K562 (cell line): ENCODE measurements at places on chromosomes 2 and 18. TPM values are rescaled to one million over a fixed set of nuclear protein-coding genes. Genes with fewer than 3 reads are reported as not detected.

GRCh38 chr2:157459486-157459885 is 15.6 kb upstream of the CYTIP start:
- DNase-seq: no peak
- no peak overlapping the region for H3K27ac ChIP-seq
- no peaks in the 10 kb centered on the region for H3K36me3 ChIP-seq
- no peaks in the 10 kb centered on the region for H3K4me1 ChIP-seq
- H3K4me3 ChIP-seq: no peak overlapping the region
- no peaks in the 10 kb centered on the region for H3K27me3 ChIP-seq

DNA sequence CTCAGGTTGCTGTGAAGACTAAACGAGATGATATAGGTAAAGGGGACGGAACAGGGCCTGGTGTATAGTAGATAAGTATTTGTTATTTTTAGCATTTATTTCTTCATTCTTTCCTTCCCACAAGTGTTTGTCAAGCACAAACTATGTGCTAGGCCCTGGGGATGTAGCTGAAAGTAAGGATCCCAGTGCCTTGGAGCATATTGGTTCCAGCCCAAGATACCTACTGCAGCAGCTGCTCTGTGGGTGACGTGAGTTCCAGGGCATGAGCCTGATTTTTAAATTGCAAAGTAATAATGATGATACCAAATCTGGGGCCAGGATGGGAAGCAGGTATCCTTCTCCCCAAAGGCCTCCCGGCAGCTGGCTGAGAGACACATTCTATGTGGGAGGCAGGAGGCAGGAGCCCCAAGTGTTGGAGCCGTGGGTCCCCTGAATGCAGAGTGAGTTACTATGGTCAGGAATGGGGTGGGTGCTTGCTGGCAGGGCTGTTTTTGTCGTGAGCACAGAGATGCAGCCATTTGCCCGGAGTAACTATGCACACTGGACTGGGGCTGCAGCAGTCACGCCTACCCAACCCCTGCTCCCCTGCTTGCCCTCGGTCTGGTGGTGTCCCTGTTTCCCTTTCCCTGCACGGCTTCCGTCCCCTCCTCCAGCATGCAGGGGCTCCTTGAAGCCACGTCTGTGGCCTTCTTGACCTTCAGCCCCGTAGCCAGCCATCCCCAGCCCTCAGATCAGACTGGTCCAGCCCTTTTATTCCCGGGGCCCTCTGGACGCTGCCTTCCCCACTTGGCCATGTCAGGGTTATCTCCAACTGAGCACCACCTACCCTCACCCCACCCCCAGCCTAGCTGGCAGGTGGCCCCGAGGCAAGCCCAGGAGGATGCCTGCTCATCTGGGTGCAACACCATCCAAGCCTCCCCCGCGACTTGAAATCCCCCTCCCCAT is 52.4 kb downstream of the INHBB start:
- no peaks in the 10 kb centered on the region for H3K4me1 ChIP-seq
- no peak for DNase-seq
- H3K27me3 ChIP-seq: peaks cover 68% of the 10 kb centered on the region
- H3K27ac ChIP-seq: no peak overlapping the region

- no peak overlapping the region for H3K27ac ChIP-seq
- DNase-seq: no peak
- no peak overlapping the region for H3K4me3 ChIP-seq
Observed at GRCh38 chr2:141242008-141242407, 888.8 kb downstream of the LRP1B start.

- no peak overlapping the region for H3K27ac ChIP-seq
- DNase-seq: no peak
- no peak overlapping the region for H3K4me3 ChIP-seq
Observed at GRCh38 chr18:3056311-3056710, 43.4 kb upstream of the LPIN2 start.

- H3K36me3 ChIP-seq: no peaks in the 10 kb centered on the region
- no peaks in the 10 kb centered on the region for H3K27me3 ChIP-seq
- no peak overlapping the region for H3K27ac ChIP-seq
Observed at GRCh38 chr2:162258169-162258568, 14.9 kb upstream of the FAP start.

DNA sequence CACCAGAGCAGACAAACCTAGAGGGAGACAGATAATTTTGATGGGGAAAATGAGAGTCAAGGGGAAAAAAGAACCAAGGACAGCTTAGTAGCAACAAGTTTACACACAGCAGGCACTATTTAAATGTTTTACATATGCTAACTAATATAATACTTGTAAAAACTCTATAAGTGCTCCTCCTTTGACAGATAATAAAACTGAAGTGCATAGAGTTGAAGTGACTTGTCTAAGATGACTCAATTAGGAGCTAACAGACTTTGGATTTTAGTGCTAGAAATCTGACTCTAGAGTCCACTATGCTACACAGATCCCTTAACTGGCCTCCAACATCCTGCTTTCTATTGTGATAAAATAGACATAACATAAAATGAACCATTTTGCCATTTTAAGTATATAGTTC is 506.9 kb downstream of the SATB2 start:
- no peak overlapping the region for H3K27ac ChIP-seq
- H3K4me1 ChIP-seq: no peaks in the 10 kb centered on the region
- no peak overlapping the region for H3K4me3 ChIP-seq
- H3K36me3 ChIP-seq: no peaks in the 10 kb centered on the region
- H3K27me3 ChIP-seq: no peaks in the 10 kb centered on the region

DNA sequence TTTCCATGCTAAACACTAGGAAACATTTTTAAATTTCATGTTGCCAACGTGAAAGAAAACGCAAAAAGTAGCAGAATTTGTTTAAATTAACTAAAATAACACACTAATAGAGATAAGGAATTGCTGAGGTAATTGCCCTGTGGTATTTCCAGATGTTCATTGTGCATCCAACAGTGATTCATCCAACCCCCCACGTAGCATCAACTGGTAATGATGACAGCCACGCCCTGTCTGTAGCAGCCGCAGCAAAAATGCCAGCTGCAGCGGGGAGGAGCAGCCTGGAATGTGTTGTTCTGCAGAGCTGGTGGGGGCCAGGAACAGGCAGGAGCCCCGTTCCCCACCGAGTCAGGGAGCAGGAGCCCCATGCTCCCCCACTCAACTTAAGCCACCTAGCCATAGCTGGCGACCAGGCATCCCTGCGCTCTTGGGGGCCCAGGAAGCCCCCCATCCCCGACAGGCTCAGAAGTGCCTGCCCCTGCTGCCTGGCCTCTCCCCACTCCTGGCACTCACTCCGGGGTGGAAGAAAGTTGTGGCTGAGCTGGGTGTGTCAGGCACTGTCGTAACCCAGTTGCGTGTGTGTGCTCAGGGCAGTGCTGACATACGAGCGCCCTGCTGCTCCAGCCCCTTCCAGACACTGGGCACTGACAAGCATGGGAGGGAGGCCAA is 695.1 kb upstream of the ACVR2A start:
- H3K4me3 ChIP-seq: no peak overlapping the region
- no peak overlapping the region for H3K27ac ChIP-seq
- H3K4me1 ChIP-seq: no peaks in the 10 kb centered on the region
- no peaks in the 10 kb centered on the region for H3K27me3 ChIP-seq

- peaks cover 4% of the 10 kb centered on the region for H3K4me1 ChIP-seq
- H3K27me3 ChIP-seq: no peaks in the 10 kb centered on the region
- no peak overlapping the region for H3K27ac ChIP-seq
- no peak for DNase-seq
- H3K36me3 ChIP-seq: no peaks in the 10 kb centered on the region
Observed at GRCh38 chr2:222318712-222319585, 20.2 kb upstream of the PAX3 start.

DNA sequence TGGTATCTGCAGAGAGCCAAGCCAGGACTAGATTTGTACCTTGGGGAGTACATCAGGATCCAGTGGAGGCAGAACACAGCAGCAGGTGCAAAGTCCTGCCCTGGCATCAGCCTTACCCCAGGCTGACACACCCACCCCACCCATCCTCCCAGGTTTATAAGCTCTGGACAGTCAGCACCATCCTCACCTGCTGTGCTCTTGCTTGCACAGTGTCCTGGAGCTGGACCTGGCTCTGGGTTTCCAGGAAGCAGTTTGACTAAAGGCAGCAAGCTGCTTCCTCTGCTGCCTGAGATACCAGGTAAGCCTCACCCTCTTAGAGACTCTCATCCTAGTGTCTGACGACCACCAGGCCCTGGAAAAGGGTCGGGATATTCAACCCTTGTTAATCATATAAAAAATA is at the start of gene SULT1C3:
Gene SULT1C3, plus strand, starts transcription at position 183 of the 400 bp plus-strand sequence. CDS start 7,227 bp downstream, outside the sequence.
- no peak within 1 kb of the TSS for H3K4me3 ChIP-seq
- no peaks in the 10 kb centered on the region for H3K27me3 ChIP-seq
- H3K27ac ChIP-seq: no peak within 1 kb of the TSS
- no peaks in the 10 kb centered on the region for H3K4me1 ChIP-seq
- no peak for DNase-seq
- H3K36me3 ChIP-seq: no peaks in the 10 kb centered on the region

INPP5D gene
- 4.3 and 5.6 TPM in 2 replicates for total RNA-seq

IL1RN gene
- total RNA-seq: not detected in 2 replicates

LRP2 gene
- total RNA-seq: 0.13 TPM in 2 replicates

UGT1A8 gene
- not detected in 2 replicates for total RNA-seq
